ENCODE measurements at places on chromosomes 1 and 21.

GRCh38 chr1:96524100-96524499 lies 197.5 kb upstream of the PTBP2 start:
- peaks cover 6% of the 10 kb centered on the region for H3K27me3 ChIP-seq
- no peak overlapping the region for H3K4me3 ChIP-seq
- no peak for DNase-seq
- peaks cover 77% of the 10 kb centered on the region for H3K4me1 ChIP-seq
- no peak overlapping the region for H3K27ac ChIP-seq

DNA sequence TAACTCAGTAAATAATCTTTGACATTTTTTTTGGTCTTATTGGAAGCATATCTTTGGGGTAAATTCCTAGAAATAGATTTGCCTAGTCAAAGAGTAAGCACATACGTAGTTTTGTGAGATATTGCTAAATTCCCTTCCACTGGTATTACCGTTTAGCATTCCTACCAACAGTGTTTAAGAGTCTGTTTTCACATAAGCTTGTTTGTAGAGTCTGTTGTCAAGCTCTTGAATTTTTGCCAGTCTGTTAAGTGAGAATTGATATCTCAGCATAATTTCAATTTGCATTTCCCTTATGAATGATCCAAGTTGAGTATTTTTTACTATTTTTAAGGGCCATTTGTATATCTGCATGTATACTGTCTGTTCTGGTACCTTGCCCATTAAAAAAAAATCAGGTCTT lies 37.0 kb upstream of the MPC2 start:
- H3K27ac ChIP-seq = no peak overlapping the region
- no peak for DNase-seq
- H3K4me3 ChIP-seq = no peak overlapping the region
- no peaks in the 10 kb centered on the region for H3K27me3 ChIP-seq

DNA sequence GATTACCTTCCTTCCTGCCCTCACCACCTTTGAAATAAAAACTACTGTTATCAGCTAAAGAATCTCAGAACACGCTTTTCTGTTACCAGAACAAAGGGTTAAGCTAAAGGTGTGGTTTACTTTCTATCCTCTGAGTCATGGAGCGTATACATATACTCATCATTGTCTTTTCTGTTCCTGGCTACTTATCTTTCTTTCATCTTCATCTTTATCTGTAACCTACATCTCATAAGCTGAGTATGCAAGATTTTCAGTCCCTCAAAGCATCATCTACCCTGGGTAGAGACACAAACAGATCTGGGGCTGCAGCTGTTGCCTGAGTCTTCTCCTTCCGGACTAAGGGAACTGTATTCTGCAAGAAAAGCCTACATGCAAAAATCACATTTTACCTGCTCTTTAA lies 75.6 kb downstream of the LMO4 start:
- no peaks in the 10 kb centered on the region for H3K27me3 ChIP-seq
- H3K4me3 ChIP-seq = no peak overlapping the region
- H3K36me3 ChIP-seq = peaks cover 5% of the 10 kb centered on the region
- peaks cover 2% of the 10 kb centered on the region for H3K4me1 ChIP-seq
- no peak for DNase-seq

GRCh38 chr1:225946803-225947202 lies 5.8 kb upstream of the LEFTY2 start:
- H3K4me3 ChIP-seq = no peak overlapping the region
- no peaks in the 10 kb centered on the region for H3K36me3 ChIP-seq
- peaks cover 85% of the 10 kb centered on the region for H3K4me1 ChIP-seq
- H3K27ac ChIP-seq = no peak overlapping the region
- DNase-seq = no peak
- peaks cover 99% of the 10 kb centered on the region for H3K27me3 ChIP-seq

GRCh38 chr1:67897270-67897949 lies 64.1 kb upstream of the GNG12 start:
- H3K36me3 ChIP-seq = no peaks in the 10 kb centered on the region
- H3K4me3 ChIP-seq = no peak overlapping the region
- peak overlapping the region; percentile 31 for H3K27ac ChIP-seq
- no peak for DNase-seq

GRCh38 chr1:179121159-179121938 lies 39.5 kb downstream of the TOR3A start:
- peaks cover 23% of the 10 kb centered on the region for H3K36me3 ChIP-seq
- peak overlapping the region; percentile 84 for H3K27ac ChIP-seq
- H3K27me3 ChIP-seq = no peaks in the 10 kb centered on the region
- peaks cover 12% of the 10 kb centered on the region for H3K4me1 ChIP-seq

DNA sequence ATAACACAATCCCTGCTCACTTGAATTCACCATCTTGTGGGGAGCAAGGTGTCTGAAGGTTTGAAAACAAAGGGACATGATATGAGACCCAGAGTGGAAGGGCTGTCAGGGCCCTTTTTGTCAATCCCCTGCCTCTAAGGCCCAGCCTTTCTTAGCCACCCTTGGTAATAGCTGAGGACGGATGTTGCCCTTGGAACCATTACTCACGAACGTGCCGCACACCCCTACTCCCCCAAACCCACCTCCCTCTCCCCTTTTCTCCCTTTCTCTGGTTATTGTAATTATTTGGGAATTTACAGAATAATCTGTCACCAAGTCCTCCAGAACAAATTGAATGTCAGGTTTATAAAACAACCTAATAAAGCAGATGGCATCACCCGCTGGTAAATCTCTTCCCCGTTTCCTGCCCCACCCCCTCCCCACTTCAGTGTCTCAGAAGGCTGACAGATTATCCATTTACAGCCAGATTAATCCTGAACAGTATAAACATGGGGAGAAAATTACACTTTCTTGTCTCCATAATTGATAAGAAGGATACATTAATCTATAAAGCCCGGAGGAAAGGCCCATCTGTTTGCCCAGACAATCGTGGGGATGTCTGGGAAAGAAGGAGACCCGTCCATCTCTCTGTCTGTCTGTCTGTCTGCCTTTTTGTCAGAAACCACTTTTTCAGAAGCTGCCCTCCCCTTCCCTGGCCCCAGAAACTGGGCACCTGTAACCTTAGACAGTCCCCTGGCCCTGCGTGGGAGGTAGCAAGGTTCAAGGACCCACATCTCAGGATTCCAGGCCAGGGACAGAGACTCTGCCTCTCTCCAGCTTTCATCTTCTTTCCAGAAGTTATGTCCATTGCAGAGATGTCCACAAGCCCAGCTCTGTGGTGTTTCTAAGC lies 60.6 kb upstream of the CD34 start:
- no peak for DNase-seq
- H3K4me3 ChIP-seq = no peak overlapping the region
- H3K27ac ChIP-seq = no peak overlapping the region
- no peaks in the 10 kb centered on the region for H3K4me1 ChIP-seq

- H3K27ac ChIP-seq = no peak overlapping the region
- H3K36me3 ChIP-seq = no peaks in the 10 kb centered on the region
- no peak for DNase-seq
Observed at GRCh38 chr1:235533476-235534168, 29.4 kb upstream of the B3GALNT2 start.

GRCh38 chr1:207804721-207805468 lies 53.0 kb downstream of the CD46 start:
- no peaks in the 10 kb centered on the region for H3K27me3 ChIP-seq
- no peak overlapping the region for H3K27ac ChIP-seq
- no peak overlapping the region for H3K4me3 ChIP-seq
- DNase-seq = no peak

GRCh38 chr1:91724231-91724630 lies 161.7 kb downstream of the TGFBR3 start:
- H3K4me1 ChIP-seq = 0 out of 2 replicates have a peak, but pooled peaks cover 4% of the 10 kb centered on the region
- DNase-seq = no peak
- no peak overlapping the region for H3K4me3 ChIP-seq
- H3K27ac ChIP-seq = no peak overlapping the region
- H3K27me3 ChIP-seq = no peaks in the 10 kb centered on the region
- H3K36me3 ChIP-seq = no peaks in the 10 kb centered on the region

DNA sequence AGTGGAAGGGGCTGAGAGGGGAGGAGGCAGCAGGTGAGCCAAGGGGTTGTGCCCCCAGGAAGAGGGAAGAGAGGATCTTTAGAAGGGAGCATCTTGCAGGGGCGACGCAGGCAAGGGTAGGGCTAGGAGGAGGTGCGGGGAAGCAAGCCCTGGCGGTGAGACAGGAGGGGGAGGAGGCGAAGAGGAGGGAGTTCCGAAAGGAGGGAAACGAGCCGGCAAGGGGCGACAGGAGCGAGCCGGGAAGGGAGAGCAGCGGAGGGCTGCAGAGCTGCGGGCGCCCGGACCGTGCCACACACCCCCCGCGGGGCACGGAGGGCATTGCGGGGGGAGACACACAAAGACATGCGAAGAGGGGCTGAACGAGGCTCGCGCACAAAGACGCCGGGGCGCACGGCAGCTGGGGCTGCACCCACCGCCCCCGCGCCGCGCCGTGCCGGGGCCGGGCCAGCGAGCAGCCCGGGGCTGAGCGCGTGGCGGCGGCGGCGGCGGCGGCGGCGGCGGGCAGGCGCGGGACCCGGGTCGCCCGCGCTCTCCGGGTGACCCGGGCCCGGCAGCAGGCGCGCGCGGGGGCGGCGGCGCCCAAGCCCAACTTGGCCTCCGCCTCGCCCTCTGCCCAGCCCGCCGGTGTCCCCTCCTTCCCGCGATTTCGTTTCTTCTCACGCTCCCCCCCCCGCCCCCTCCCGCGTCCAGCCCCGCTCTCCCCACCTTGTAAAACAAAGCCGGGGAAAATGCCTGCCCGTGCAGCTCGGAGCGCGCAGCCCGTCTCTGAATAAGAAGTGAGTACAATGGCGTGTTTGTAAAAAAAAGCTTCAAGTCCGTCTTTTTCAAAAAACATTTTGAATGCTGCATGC lies at the start of gene KCNK2:
Gene KCNK2 (plus strand): TSS at position 206 of the 851 bp plus-strand sequence. CDS start 649 bp downstream, outside the sequence.
- peak; percentile 67 for DNase-seq
- H3K27ac ChIP-seq = no peak within 1 kb of the TSS
- peaks cover 17% of the 10 kb centered on the region for H3K4me1 ChIP-seq
- H3K36me3 ChIP-seq = no peaks in the 10 kb centered on the region
- H3K4me3 ChIP-seq = peak within 1 kb of the TSS; percentile 82
- peaks cover 96% of the 10 kb centered on the region for H3K27me3 ChIP-seq

- H3K27ac ChIP-seq = peak overlapping the region; percentile 76
- no peak for DNase-seq
- peaks cover 23% of the 10 kb centered on the region for H3K36me3 ChIP-seq
- no peaks in the 10 kb centered on the region for H3K27me3 ChIP-seq
- H3K4me3 ChIP-seq = no peak overlapping the region
Observed at GRCh38 chr1:6302568-6302967, 41.7 kb upstream of the GPR153 start.

Data from WTC11 (cell line).